ENCODE measurements at places on chromosomes 1 and 21.

GRCh38 chr21:34613679-34614627 lies 960 bp downstream of the RCAN1 start:
- peak; percentile 12 for DNase-seq

DNA sequence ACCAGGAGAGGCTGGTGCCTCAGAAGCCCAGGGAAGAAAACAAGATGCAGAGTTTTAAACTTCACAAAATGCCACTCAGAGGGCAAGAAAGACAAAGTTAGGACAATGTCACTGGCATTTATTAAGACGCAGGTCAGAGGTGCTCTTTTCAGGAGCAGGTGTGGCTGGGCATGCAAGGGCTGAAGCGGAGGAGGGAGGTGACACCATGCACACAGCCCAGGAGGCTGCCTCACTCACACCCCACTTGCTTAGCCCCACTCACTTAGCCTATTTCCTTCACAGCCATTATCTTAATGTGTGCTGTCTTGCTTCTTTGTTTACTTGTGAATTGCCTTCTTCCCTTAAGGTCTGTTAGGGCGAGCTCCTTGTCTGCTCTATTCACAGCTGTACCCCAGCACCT lies 17.2 kb downstream of the HIVEP3 start:
- DNase-seq = no peak

DNA sequence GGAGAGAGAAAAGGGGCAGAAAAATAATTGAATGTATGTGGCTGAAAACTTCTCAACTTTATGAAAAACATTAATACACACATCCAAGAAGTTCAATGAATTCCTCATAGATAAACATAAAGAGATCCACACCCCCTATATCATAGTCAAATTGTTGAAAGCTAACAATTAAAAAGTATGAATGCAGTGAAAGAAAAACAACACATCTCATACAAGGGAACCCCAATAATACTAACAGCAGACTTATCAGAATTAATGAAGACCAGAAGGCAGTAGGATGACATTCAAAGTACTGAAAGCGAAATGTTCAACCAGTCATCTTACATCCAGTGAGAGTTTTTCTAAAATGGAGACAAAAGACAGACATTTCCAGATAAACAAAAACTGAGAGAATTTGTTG lies 134.4 kb downstream of the FMN2 start:
- no peak for DNase-seq

- no peak for DNase-seq
Measured at GRCh38 chr1:37149296-37149695, 115.0 kb upstream of the GRIK3 start.

GRCh38 chr1:212440419-212440818 lies 7.7 kb downstream of the NENF start:
- DNase-seq = no peak

DNA sequence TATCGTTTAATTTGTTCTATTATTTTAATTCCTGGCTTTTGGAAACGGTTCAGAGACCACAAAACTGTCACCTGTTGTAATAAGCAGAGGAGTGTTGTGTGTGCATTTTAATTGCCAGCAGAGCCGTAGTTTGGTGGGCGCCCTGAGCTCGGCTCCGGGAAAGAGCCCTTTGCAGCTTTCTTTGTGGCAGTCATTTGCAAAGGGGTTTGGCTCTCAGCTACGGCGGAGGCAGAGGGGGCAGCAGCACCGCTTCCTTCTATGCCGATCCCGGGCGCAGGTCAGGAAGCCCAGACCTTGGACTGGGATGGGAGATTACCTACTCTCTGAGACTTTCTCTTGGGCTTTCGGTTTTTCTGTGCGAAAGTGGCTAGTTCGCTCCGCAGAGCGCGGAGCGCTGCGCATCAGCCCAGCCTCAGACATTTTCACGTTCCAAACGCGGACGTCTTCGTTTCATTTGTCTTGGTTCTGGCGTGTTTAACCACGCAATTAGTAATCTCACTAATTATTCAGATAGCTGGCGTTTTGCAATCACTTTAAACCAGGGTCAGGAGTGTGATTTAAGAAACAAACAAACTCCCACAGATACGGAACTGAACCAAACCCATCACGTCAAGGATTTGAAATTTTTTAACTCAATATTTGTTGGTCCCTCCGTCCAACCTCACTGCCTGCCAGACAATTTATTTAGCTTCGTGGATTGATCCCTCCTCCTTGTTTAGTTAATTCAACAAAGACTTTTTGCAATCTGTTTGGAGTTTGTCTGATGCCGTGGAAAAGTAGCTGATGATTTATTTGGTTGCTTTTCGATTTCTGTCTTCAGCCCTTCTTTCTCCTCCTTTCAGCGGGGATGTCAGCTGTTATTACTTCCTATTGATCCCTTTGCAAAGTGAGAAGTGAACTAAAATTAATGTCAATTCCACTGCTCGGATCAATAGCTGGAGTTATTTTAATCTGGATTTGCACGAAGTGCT lies 3.9 kb downstream of the RNF220 start:
- DNase-seq = no peak

DNA sequence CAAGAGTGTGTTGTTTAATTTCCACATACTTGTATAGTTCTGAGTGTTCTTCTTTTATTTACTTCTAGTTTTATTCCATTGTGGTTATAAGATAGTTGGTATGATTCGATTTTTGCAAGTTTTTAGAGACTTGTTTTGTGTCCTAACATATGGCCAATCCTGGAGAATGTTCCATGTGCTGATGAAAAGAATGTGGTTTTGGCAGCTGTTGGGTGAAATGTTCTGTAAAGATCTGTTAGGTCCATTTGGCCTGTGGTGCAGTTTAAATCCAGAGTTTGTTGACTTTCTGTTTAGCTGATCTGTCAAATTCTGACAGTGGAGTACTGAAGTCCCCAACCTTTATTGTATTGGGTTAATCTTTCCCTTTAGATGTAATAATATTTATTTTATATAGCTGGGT lies 19.5 kb upstream of the TIPRL start:
- no peak for DNase-seq

GRCh38 chr1:110620686-110621085 lies 14.5 kb upstream of the KCNA2 start:
- no peak for DNase-seq

DNA sequence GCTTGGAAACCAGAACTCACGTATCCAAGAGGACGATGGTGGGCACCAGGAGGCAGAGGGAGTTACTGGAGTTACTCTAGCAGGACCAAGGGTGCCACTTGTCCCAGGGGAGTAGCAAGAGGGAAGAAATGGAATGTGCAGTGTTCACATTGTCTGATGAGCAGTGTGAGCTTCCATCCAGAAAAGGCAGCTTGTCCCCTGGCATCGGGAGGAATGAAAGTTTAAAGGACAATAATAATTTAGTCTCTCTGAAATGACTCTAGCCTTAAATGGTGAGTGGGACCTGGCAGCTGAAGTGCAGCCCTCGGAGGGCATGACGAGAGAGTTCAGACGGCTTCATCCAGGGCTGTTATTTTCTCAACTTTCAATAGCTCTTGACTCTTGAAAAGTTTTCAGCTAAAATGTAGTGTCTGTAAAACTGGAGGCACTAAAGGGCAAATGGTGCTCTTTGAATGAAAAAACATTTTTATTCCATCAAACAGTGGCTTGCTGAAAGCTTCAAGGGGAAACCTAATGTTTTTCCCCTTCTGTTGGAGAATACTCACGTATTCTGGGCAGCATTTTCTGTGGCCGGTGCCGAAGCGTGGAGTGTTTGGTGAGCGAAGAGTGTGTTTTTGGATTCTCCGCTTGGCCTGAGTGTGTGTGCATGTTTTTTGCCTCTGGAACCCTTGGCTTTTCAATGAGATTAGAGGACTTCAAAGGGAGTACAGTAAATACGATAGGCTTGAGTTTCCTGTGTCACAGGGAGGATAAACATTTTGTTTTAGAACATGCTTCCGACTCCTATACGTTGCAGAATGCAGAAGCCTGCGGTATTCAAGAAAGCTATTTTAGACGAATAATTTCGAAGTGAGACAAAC lies 157.3 kb downstream of the GALNT2 start:
- DNase-seq = no peak

DNA sequence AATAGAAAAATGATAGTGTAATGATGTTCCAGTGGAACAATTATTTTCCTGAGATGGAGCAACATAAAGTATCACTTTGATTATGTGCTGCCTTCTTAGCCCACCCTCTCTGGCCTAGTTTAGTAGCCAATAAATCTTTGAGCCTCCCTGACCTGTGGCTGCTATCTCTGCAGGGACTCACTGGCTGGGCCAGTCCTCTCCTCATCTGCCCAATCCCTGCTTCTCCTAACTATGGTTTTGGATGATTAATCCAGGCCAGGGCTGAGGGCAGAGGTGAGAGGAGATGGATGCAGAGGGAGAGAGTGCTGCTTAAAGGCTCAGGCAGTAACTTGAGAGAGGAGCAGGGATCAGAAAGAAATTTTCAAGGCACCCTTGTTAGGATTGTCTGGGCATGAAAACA lies 89.0 kb upstream of the CD34 start:
- no peak for DNase-seq

- no peak for DNase-seq
Measured at GRCh38 chr1:56363007-56363770, 216.2 kb downstream of the PLPP3 start.

DNA sequence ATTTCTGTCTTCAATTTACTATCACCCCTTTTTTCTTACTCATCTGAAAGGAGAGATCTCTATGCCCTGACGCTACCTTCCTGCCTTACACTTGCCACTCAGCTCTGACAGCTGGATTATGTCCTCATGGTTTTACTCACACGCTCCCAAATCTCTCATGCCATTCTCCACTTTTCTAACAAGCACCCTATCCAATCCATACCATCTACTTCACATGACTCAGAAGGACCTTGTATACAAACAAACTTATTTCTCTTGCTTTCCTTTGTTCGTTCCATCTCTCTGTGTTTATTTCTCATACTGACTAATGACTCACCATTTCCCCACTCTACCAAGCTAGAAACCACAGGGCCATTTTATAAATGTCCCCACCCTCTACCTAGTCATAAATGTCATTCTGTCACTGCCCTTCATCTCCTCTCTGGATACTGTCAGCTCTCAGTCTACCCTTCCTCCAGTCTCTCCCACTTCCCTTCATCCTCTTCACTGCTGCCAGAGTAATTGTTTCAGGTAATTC lies 87.3 kb downstream of the USP24 start:
- DNase-seq = no peak

DNA sequence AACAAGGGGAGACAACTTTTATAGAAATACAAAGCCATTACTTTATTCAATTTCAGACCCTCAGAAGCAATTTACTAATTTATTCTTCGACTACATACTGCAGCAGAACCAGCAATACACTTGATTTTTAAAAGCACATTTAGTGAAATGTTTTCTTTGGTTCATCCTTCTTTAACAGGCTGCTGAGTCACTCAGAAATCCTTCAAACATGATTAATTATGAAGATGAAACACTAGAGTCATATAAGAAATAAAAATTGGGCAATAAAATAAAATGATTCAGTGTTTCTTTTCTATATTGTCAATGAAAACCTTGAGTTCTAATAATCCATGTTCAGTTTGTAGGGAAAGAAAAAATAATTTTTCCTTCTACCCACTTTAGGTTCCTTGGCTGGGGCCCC lies 47.0 kb downstream of the CHML start:
- no peak for DNase-seq

- DNase-seq = no peak
Measured at GRCh38 chr1:17192394-17193221, 12.3 kb upstream of the PADI1 start.

- DNase-seq = no peak
Measured at GRCh38 chr1:6508154-6508815, 16.8 kb upstream of the PLEKHG5 start.

DNA sequence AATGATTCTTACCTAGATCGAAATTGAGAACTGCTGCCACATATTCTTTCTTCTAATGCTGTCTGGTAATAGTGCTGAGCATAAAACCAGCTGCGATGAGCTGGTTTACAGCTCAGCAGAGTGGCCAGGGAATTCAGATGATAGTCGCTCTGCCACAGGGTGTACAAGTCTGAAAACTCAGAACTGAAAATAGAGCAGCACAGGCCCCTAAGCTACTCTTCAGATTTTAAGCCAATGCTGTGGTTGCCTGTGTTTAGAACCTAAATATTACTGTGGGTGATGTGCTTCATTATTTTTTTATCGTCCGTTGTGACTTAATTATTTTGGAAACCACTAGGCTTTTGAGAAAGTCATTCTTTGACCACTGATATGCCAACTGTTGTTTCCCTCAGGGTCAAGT lies 152.0 kb downstream of the ADGRL4 start:
- no peak for DNase-seq

- DNase-seq = no peak
Measured at GRCh38 chr1:70358921-70359564, 4.5 kb upstream of the ANKRD13C start.

DNA sequence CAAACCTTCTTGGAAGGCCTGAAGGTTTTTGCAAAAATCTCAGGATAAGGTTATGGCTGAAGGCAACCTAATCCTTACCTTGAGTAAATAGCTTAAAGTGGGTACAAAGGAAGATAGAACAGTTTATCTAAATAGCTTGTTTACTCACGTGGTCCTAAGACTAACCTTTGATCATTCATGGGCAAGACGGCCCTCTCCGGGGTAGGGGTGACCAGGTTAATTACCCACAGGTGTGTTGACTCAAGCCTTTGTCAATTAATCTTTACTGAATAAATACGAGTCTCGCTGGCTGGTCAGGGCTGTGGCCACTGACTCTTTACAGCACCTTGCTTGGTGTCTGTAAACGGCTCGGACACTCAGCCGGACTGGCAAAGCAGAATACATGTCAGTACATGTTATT lies 10.8 kb downstream of the AADACL4 start:
- DNase-seq = no peak

GRCh38 chr1:12196641-12197482 lies 30.1 kb downstream of the TNFRSF1B start:
- DNase-seq = no peak

- DNase-seq = no peak
Measured at GRCh38 chr1:156359973-156360372, 9.0 kb upstream of the RHBG start.

- DNase-seq = no peak
Measured at GRCh38 chr21:36534656-36535055, 54.7 kb upstream of the CLDN14 start.

DNA sequence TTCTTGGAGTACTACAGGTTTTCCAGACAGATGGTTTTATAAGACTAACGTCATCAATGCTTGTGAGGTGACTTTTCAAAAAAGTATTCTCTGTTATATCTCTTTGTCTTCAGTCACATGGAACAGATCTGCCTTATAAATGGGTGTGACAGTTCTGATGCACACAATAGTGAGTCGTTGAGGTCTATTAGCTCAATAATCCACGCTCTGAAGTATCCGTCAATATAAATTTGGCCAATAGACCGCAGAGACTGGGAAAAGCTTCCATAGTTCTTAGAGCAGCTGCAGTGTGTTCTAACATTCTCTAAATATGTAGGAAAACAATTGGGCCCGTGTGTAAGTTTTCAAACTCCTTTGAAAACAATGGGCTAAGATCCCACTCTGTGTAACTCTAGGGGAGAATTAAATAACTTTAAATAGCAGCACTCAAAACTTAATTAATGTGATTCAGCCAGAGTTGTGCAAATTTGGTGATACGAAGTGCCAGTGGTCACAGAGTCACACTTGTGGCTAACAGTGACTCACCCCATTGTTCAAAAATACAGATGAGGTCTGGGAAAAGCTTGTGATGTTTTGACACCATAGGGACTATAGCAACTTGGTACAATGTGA lies 316.0 kb downstream of the LMO4 start:
- DNase-seq = no peak

GRCh38 chr1:43949678-43950077 lies 2.9 kb downstream of the IPO13 start:
- DNase-seq = no peak

GRCh38 chr1:20432341-20432740 lies 53.7 kb downstream of the CAMK2N1 start:
- no peak for DNase-seq
